ENCODE measurements at places on chromosomes 6 and 20.

- DNase-seq: no peak
Measured at GRCh38 chr6:170005665-170006064, 254.2 kb downstream of the ERMARD start.

DNA sequence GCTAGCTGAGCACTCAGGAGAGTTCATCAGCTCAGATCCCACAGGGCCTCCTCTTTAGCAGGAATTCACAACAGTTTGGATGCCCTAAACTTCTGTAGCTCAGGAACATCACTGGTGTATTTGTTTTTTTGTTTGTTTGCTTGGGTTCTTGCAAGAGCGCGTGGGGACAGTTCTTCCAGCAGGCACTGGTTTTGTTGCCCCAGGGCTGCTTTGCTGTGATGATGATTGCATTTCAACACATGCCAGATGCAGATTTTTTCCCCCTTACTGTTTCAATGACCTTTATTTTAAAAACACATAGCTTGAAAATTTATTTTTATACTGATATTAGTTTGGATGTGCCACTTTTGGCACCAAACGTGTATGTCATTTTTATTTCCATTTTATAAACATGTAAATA is 77.1 kb downstream of the DHX35 start:
- no peak for DNase-seq

DNA sequence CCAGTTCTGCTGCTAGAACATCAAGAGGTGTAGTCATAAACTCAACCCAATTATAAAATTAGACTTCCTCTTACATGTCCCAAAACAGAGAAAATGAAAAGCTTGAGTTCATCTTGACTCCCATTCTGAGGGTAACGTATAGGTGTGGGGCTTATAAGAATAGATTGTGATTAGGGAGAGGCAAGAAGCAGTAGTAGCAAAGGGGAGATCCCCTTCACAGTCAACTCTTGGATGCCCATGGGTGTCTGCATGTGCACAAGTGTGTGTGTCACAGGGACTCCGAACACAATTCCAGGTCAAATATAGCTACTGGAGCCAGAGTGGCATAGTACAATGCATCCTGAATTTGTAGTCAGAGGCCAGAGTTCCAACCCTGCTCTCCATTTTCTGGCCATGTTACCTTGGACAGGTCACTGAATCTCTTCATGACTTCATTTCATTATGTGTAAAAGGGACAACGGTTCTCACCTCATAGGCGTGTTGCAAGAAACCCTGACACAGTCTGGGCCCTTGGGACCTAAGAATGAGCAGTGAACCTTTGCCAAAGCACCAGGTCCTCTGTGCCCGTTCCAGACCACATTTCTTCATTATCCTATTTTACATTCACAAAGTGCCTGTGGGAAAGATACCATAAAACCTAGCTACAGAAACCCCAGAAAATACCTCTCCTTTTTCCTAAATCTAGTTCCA is 11.8 kb downstream of the GSTA4 start:
- DNase-seq: no peak

DNA sequence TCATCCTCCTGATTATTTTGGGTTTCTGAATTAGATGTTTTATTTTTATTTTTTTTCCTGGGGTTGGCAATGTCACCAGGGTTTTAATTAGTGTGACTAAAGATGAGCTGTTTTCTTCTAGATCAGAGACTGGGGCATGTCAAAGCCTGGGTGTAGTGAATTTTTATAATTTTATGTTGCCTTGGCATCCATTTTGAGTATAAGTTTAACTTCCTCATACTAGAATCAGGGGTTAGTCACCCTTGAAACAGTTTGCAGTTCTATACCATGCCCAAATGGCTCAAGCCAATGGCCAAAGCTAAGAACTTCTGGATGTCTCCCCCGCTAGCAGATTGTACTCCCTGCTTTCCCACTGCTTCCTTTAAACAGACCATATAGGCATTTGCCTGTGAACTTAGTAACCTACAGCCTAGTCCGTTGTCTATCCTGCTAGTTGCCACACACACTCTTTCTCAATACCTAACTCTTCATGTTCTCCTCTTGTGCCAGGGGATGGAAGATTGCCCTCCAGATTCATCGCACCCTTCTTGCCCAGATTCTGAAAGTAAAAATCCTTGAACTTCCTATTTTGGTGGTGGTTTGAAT is 54.5 kb downstream of the KIAA0408 start:
- no peak for DNase-seq

- no peak for DNase-seq
Measured at GRCh38 chr6:113363048-113363798, 493.9 kb upstream of the MARCKS start.

DNA sequence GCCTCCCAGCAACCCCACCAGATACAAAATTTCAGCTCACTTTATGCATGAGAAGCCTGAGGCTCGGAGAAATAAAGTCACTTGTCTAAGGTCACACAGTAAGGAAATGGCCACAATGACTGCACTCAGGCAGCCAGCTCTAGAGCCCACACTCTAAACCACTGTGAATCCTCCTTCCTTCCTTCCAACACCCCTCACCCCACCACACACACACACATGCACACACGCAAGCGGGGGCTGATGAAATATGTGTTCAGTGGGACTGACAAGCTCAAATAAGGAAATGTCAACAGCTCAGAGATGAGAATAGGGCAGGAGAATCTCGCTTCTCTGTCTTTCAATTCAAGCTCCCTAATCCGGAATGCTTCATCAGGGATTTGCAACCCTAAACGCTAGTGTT is 6.0 kb upstream of the BPIFA1 start:
- no peak for DNase-seq

DNA sequence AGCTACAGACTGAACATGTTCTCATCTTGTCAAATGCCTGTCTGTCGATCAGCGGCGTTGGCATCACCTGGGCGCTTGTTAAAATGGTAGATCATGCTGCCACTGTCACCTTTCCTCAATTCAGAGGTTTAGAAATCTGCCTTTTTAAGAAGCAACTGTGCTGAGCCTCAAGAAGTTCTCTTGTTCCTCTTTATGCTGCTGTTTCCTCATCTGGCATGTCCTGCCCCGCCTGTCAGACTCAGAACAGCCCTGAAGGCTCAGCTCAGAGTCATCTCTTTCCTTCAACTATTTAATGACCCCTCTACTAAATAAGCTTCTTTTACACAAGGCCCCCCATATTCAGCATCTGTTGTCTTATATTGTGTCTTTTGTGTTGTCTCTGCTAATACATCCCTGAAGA is 368.2 kb downstream of the EPM2A start:
- DNase-seq: no peak

DNA sequence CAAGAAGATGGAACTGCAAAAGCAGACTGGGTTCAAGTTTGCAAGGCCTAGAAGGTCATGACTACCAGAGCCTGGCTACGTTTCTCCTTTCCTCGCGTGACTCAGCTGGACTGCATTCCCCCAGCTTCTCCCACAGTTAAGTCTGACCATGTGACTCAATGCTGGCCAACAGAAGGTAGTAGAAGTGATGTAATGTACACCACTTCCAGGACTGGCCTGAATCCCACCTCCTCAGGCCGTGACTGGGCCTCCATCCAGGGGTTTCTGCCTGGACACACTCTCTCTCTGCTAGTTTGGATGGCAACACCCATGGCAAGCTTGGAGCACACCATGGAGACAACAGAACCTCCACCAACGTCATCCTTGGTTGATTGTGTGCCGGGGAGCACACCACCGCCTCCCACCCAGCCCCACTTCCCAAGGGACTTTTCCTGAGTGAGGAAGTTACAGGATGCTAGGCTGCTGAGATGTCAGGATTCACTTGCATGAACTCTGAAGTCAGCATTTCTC is 112.0 kb upstream of the CDYL start:
- DNase-seq: no peak

- no peak for DNase-seq
Measured at GRCh38 chr6:14273191-14273590, 155.6 kb downstream of the CD83 start.

DNA sequence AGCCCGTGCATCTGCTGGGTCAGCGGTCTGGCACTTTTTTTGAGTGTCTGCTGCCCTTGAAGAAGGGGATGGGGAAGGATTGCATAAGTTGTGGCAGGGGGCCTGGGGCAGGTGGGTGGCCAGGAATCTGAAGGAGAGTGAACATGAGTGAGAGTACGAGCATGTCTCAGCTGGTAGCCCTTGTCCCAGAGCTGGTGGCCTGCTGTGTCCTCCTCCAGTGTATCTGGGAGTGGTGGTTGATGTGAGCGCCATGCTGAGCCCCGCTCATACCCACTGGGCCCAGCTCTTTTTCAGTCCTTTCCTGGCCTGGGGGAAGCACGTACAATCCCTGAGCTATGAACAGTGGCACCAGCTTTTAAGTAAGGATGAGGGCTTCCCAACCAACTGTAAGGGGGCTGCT is 136.2 kb upstream of the AGPAT4 start:
- DNase-seq: no peak

DNA sequence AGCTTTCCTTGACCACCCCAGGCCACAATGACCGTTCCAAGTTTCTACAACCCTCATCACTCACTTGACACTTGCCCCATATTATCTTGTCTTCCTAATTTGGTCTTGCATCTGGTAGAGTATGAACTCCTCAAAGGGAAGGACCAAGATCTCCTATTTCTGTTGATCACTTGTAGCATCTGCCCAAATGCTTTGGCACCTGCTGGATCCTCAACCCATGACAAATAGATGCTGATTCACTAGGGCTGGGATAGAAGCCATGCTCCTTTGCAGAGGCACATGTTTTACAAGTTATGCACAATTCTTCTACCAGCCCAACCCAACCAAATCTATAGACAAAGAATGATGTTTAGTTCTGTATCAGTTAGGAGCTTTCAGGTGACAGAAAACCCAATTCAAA is 110.7 kb downstream of the UNC5CL start:
- DNase-seq: no peak

DNA sequence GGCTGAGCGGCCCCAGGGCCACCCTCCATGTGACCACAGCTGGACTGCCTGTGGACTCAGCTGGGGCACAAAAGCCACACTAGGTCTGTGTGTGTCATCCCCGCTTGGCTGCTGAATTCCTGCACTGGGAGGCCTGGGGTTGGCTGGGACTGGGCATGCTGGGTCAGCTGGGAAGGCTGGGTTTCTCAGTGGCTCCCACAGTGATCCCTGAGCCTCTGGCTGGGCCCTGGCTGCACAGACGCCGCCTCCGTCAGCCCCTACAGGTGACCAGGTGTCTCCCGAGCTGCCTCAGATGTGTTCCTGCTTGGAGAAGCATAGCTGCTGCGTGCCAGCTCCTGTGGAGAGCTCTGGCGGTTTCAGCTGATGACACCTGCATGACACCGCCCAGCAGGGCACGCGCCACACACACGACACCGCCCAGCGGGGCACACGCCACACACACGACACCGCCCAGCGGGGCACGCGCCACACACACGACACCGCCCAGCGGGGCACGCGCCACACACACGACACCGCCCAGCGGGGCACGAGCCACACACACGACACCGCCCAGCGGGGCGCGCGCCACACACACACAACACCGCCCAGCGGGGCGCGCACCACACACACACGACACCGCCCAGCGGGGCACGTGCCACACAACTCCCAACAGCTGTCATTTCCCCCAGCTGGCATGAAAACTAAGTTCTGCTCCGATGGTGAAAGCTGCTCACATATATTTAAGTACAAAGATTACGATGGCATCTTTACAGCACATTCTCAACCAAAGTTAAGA is 88.8 kb downstream of the TAF4 start:
- DNase-seq: no peak

DNA sequence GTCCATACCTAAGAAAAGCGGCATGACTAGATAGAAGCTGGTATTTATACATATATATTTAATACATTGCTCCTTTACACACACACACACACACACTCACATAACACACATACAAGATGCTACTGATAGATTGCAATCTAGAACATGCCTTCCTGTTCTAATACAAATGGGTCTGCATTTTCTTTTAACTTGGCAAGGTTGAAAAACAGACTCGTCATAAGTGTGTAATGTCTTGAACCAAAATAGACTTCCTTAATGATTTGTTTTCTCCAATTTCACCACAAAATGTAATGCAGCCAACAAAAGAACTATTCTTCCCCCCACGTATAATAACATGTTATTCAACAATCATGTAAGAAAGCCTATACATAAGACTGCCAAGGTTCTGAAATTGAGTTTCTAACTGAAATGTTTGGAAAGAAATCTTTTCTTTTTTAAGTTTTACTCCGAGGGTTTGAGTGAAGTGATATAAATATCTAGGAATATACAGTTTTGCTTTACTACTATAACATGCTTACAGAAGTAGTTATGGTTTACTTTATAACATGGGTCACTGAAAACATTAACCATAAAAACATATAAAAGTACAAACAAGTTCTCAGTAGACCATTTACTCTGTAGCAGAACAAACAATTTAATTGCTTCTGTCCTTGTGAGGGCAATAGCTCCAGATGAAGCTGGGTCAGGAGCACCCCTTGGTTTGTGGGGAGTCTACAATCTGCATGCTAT is 207.5 kb downstream of the FOXC1 start:
- no peak for DNase-seq

DNA sequence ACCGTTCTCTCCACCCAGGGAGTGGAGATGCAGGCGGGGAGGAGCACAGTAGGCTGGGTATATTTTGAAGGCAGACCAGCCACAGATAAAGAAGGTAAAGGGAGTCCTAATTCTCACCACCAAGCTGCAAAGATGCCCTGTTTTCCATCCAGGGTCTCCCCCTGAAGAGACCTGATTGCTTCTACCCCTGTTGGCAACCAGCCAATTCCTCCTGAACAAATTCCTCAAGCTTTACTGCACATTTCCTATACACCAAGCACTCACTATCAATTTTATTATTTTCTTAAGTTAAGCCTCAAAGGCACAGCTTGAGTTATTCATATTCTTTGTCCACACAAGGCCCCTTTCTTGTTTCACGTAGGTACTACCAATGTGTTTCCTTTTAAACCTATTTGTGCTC is 214.4 kb downstream of the EYA2 start:
- DNase-seq: no peak

GRCh38 chr20:24590178-24590982 is 121.0 kb downstream of the SYNDIG1 start:
- no peak for DNase-seq

Data from CD4-positive, alpha-beta T cell treated with Interferon alpha-2 for 1 hour (primary cell).